ENCODE measurements at places on chromosomes 7 and 10.

DNA sequence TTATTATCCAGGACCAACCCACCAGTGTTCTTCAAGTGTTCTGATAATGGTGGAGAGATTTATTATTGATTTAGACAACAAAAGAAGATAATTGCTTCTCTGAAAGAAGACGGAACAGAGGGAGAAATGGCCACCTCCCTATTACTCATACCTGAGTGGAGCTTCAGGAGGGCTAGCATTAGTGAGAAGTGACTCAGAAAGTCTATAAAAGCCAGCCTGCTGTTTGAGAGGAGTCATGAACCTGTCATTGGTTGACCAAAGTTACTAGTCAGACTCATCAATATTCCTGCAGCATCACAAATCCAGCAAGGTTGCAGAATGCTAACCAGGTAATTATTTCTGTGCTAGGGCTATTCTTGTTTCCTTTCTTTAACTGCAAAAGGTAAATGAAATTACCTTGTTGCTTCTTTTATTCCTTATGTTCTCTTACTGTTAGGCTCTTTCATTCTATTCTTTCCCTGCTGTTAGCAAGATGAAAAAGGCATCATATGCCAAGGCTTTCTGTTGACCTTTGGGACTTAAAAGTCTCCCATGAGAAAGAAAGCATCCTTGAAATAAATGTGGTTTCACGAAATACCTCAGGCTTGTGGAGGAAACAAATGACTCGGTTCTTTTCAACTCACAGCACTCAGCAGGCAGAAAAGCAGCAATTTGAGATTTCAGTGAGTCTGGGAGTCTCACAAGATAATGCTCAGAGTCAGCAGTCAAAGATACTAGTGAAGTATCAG is 256.4 kb upstream of the PHYHIPL start:
- H3K4me1 ChIP-seq = peaks cover 6% of the 10 kb centered on the region
- no peaks in the 10 kb centered on the region for H3K27me3 ChIP-seq
- no peak overlapping the region for H3K27ac ChIP-seq
- no peak for DNase-seq
- H3K4me3 ChIP-seq = no peak overlapping the region

- peaks cover 11% of the 10 kb centered on the region for H3K4me1 ChIP-seq
- H3K27me3 ChIP-seq = no peaks in the 10 kb centered on the region
- H3K27ac ChIP-seq = no peak overlapping the region
- no peak overlapping the region for H3K4me3 ChIP-seq
Measured at GRCh38 chr10:103067484-103067883, 125.6 kb downstream of the NT5C2 start.

GRCh38 chr10:125221716-125222115 is 61.4 kb upstream of the CTBP2 start:
- no peak for DNase-seq
- no peak overlapping the region for H3K4me3 ChIP-seq
- H3K4me1 ChIP-seq = no peaks in the 10 kb centered on the region
- H3K27me3 ChIP-seq = no peaks in the 10 kb centered on the region
- no peak overlapping the region for H3K27ac ChIP-seq
- H3K36me3 ChIP-seq = no peaks in the 10 kb centered on the region

DNA sequence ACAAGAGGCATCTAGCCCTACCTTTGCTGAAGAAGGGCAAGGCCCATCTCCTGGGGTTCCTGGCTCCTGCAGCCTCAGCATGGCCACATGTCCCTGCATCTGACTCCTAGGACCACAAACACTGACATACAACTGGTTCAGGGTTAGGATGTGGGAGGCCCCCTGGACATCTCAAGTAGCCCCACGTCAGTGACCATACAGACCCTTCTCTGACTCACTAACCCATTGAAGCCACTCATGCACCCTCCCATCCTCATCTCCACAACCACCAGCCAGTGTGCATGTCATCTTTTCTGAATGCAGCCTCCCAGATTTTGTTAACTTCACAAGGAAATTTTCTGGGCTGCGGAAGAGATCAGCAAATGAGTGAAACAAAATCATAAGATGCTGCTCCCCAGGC is 18.2 kb downstream of the TMEM176B start:
- DNase-seq = no peak
- H3K4me1 ChIP-seq = peaks cover 53% of the 10 kb centered on the region
- no peak overlapping the region for H3K4me3 ChIP-seq
- no peak overlapping the region for H3K27ac ChIP-seq

DNA sequence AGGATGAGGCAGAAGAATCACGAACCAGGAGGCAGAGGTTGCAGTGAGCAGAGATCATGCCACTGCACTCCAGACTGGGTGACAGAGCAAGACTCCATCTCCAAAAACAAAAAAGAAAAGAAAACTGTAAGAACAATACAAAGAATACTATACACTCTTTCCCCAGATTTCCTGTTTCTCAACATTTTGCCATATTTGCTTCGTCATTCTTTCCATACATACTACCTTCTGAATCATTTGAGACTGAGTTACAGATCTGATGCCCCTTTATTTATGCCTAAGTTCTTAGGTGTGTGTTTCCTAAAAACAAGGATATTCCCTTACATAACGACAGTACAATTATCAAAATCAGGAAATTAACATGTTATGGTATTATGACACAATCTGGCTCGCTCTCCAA is 168.4 kb upstream of the CELF2 start:
- no peak overlapping the region for H3K4me3 ChIP-seq
- H3K27me3 ChIP-seq = no peaks in the 10 kb centered on the region
- H3K4me1 ChIP-seq = no peaks in the 10 kb centered on the region
- no peak overlapping the region for H3K27ac ChIP-seq
- H3K36me3 ChIP-seq = no peaks in the 10 kb centered on the region

DNA sequence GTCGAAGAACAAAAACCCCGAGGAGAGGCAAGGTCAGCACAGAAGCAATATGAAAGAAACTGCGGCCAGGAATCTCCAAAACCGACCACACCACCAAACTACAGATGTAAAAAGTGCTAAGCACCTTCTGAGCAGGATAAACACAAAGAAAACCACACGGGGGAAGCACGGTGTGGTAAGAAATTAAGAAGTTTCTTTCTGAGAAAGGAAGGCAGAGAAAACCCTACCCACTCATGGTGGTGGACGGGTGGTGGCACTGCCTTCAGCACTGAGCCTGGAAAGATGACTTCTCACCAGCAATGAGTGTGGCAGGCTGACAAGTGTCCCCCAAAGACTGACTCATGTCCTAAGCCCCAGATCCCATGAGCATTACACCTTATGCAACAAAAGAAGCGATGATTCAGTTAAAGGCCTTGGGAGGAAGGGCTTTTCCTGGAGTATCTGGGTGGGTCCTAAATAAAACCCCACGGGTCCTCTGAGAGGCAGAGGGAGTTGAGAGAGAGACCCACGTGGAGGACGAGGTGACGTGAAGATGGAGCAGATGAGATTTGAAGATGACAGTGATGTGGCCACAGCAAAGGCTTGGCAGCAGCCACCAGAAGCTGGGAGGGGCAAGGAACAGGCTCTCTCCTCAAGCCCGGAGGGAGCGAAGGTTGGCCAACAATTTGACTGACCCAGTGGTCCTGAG is 124.9 kb downstream of the DLG5 start:
- no peaks in the 10 kb centered on the region for H3K4me1 ChIP-seq
- no peaks in the 10 kb centered on the region for H3K27me3 ChIP-seq
- peak; percentile 10 for DNase-seq
- H3K27ac ChIP-seq = no peak overlapping the region

GRCh38 chr7:153886506-153887441 is 165.4 kb upstream of the DPP6 start:
- no peak overlapping the region for H3K27ac ChIP-seq
- H3K4me1 ChIP-seq = no peaks in the 10 kb centered on the region
- H3K27me3 ChIP-seq = peaks cover 36% of the 10 kb centered on the region
- H3K4me3 ChIP-seq = no peak overlapping the region

DNA sequence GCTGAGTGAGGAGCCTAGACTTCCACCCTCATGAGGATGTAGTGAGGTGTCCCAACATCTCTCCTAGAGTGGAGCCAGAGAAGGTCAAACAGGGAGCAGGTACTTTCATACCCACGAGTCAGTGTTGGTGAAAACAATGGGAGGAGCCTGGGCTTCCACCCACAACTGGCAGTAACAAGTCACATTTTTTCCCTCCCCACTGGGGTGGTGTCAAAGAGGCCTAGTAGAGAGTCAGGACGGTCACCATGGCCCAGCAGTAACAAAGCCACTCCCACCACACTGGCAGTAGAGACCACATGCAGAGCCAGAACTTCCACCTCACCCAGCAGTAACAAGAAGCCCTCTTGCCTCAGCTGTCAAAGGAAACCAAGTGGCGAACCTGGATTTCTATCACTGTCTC is 280.2 kb upstream of the IMMP2L start:
- no peak for DNase-seq
- peaks cover 64% of the 10 kb centered on the region for H3K36me3 ChIP-seq
- H3K4me3 ChIP-seq = no peak overlapping the region

GRCh38 chr10:62616885-62617590 is 187.5 kb upstream of the ADO start:
- no peaks in the 10 kb centered on the region for H3K36me3 ChIP-seq
- no peak for DNase-seq
- H3K4me3 ChIP-seq = no peak overlapping the region

- no peak overlapping the region for H3K4me3 ChIP-seq
- H3K27me3 ChIP-seq = peaks cover 100% of the 10 kb centered on the region
Measured at GRCh38 chr7:97006816-97007582, 1.6 kb downstream of the DLX6 start.

DNA sequence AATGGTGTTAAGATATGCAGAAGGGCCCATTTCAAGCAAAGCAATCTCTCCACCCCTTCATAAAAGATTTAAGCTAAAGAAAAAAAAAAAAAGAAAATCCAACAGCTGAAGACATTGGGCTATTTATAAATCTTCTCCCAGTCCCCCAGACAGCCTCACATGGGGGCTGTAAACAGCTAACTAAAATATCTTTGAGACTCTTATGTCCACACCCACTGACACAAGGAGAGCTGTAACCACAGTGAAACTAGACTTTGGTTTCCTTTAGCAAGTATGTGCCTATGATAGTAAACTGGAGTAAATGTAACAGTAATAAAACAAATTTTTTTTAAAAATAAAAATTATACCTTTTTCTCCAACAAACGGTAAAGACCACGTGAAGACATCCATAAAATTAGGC is 28.6 kb downstream of the PPP3CB start:
- peaks cover 86% of the 10 kb centered on the region for H3K36me3 ChIP-seq
- H3K27ac ChIP-seq = no peak overlapping the region
- no peak overlapping the region for H3K4me3 ChIP-seq
- no peak for DNase-seq
- H3K27me3 ChIP-seq = no peaks in the 10 kb centered on the region

- H3K4me1 ChIP-seq = peaks cover 14% of the 10 kb centered on the region
- no peak overlapping the region for H3K4me3 ChIP-seq
- no peaks in the 10 kb centered on the region for H3K27me3 ChIP-seq
Measured at GRCh38 chr7:112357136-112357535, 93.1 kb upstream of the IFRD1 start.

- H3K27me3 ChIP-seq = no peaks in the 10 kb centered on the region
- no peak overlapping the region for H3K4me3 ChIP-seq
- no peaks in the 10 kb centered on the region for H3K4me1 ChIP-seq
Measured at GRCh38 chr10:58372607-58373441, 12.4 kb upstream of the TFAM start.

DNA sequence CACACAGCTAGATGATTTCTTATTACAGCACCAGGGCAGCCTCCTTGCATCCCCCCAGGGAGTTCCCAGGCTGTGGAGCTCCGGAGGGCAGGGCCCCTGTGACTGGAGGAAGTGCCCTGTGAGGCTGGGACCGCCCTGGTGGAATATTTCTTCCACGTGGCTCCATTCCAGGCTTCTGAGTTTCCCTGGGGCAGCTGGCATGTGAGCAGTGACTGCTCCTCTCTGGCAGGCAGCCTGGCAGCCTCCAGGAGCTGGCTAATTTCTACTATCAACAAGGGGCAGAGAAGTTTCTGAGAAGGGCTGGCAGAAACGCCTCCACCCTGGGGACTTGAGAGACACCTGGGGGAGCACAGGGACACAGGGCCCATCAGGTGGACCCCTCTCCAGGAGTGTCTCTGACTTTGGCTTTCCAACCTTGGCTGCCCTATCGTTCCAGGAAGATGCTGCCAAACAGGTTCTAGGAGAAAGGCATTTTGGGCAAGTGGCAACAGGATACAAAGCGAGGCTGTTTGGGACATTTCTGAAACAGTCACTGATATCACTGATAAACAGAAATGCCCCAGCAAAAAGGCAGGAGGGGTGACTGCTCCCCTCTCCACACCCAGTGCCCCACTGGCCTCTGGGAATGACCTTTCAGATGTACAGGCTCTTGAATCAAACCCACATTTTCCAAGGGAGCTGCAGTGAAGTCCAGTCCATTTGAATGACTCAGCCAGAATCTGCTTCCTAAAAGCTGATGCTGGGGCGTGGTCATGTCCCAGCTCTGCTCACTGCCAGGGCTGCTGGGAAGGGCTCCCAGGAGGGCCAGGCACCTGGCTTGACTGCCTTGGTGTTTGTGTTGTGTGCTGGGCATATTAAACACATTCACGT is 16.1 kb downstream of the MYOF start:
- DNase-seq = peak; percentile 83
- H3K4me3 ChIP-seq = no peak overlapping the region
- H3K27ac ChIP-seq = peak overlapping the region; percentile 85
- no peaks in the 10 kb centered on the region for H3K27me3 ChIP-seq

DNA sequence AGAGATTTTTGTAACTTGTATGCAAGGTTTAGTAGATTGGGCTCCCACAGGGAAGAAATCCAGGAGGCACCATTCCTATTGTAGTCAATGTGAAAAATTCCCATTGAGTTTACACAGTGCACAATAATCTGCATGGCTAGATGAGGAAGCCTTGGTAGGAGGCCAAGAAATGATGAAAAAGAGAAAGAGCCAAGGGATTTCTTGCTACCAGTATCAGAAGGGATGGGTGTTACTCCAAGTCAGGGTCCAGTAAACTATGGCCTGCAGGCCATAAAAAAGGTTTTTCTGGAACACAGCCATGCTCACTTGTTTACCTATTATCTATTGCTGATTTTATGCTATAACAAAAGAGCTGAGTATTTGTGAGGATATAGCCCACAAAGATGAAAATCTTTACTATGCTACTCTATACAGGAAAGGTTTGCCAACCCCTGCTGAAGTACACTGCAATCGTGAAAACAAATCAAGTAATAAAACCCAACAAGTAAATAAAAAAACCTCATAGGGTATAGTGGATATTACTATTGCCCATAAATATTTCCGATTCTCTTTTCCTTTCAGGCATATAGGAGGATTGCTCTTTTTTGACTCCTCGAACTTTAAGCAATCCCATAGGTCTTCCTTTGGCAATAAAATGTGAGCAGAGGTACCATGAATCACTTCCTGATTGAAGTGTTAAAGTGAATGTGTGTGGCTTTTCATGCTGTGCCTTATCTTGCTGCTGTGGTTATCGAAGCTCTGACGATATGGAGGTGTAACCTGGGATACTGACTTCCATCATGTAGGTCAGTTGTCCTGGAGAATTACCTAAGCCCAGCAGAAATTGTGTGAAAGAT is 256.3 kb upstream of the MAGI2 start:
- H3K36me3 ChIP-seq = no peaks in the 10 kb centered on the region
- H3K4me1 ChIP-seq = no peaks in the 10 kb centered on the region
- H3K4me3 ChIP-seq = no peak overlapping the region

DNA sequence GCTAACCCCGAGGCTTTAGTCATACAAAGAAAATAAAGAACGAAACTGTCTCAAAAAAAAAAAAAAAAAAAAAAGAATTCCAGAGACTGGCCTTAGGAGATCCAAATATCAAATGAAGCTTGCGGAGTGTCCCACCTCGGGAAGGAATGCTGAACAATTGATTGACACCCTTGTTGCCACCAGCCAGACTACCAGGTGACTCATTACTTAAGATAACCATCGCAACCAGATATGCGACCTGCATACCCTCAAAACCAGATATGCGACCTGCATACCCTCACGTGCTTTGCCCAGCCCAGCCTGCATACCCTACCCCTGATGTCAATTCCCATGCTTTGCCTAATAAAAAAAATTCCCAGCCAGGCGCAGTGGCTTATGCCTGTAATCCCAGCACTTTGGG is 2.7 kb upstream of the PRKRIP1 start:
- H3K27me3 ChIP-seq = no peaks in the 10 kb centered on the region
- peaks cover 15% of the 10 kb centered on the region for H3K4me1 ChIP-seq

Data from lower lobe of right lung (tissue), 2 donors.